ENCODE measurements at places on chromosomes 12 and 14.

- peak; percentile 9 for DNase-seq
Observed at GRCh38 chr12:64998371-64999147, 122.5 kb downstream of the WIF1 start.

DNA sequence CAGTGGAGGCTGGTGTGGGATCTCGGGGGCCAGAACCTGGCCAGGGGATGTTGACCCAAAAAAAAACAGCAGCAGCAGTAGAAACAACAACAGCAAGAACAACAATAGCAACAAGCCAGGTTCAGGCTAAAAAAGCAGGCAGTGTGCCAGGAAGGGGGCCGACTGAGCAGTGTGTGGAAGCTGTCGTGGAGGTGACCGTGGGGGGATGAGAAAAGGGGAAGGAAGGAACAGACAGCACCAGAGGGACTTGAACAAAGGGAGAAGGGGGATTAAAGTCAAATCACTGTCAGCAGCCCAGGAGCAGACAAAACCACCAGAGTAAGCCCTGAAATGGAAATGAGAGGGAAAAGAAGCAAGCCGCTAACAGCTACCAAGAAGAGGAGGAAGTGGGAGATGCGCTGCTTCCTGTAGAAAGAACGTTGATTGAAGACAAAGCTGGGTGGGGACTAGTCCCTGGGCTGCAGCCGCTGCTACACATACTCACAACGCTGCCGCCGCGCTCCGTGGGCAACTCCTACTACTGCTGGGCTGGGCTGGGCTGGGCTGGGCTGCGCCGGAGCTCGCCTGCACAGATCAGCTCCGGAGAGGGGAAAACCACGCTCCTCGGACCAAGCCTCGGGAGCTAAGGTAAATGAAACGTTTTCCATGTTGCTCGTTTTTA, at the start of gene GNG2:
TSS of gene GNG2 (plus strand) at position 449 of the 661 bp plus-strand sequence. CDS start 90,067 bp downstream, outside the sequence.
- peak; percentile 62 for DNase-seq

- no peak for DNase-seq
Observed at GRCh38 chr14:90500665-90501370, 104.0 kb downstream of the CALM1 start.

DNA sequence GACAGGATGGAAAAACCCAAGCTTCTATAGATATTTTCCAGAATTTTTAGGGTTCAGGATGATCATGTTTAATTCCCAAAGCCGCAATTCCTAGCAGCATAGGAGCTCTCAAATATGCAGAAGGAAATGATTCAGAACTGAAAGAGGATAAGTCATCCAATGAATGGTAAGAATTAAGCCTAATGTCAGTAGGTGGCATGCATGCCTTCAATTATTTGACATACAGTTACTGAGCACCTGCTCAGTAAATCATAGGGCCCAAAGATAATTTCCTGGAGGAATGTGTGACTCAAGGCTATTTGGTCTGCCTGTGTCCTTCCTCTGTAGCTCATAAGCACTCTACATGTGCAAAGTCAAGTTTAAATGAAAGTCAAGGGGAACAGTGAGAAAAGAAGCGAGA, 116.8 kb upstream of the SLC38A4 start:
- no peak for DNase-seq

DNA sequence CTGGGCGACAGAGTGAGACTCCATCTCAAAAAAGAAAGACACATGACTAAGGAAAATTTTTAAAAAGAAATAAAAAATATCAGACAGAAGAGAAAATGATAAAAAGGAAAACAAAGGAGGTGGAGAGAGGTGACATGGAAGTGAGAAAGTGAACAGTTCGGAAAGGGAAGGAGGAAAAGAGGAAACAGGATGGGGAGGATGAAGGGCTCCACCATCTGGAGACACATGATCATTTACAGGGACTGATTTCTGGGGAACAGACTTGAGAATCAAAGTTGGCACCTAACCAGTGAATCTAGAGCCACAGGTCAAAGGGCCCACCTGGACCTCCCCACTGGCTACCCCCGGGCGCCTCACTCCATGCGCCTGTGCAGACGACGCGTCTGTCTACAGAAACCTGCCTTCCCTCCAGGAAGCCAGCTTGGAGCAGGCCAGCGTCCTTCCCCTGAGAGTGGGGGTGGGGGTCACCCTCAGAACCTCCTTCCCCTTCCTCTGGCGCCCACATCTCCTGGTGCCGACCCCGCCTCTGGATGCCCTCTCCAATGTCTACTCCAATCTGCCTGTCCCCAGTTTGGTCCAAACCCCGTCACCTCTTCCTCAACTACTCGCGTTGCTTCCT, 60.5 kb downstream of the AMN start:
- DNase-seq, result no peak

GRCh38 chr14:89889626-89890025, 64.9 kb downstream of the EFCAB11 start:
- no peak for DNase-seq

- no peak for DNase-seq
Observed at GRCh38 chr14:59187802-59188460, 536 bp upstream of the DAAM1 start.

GRCh38 chr14:34324363-34324795, 137.7 kb downstream of the SPTSSA start:
- DNase-seq, result no peak

DNA sequence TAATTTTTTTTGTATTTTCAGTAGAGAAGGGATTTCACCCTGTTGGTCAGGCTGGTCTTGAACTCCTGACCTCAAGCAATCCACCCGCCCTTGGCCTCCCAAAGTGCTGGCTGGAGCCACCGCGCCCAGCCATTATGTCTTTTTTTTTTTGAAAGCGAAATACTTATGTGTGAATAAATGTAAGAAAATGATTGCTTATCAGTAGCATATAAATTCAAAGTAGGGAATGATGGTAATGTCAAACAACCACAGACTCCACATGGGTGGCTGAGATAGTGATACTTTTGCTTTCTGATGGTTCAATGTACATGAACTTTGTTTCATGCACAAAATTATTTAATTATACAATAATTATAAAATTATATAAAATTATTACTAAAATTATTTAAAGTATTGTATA, 75.8 kb downstream of the PAPLN start:
- DNase-seq, result no peak

- no peak for DNase-seq
Observed at GRCh38 chr14:28373721-28374120, 392.9 kb upstream of the FOXG1 start.

DNA sequence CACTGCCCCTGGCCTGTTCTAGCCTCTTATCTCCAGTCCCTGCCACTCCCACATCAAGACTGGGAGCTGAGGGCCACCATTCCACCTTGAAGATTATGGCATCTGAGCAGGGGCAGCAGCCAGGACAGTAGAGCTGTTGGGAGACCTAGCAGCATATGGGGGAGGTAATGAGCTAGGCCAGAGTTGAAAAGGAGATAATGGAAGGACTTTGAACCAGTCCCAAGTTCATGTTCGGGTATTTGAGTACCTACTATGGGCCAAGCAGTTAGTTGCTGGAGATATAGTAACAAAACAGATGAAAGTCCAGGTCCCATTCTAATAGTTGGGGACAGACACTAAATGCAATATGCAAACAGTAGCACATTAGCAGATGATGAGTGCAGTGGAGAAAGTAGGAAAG, 151.5 kb downstream of the PLXNC1 start:
- DNase-seq, result no peak

- DNase-seq, result no peak
Observed at GRCh38 chr14:41558490-41558889, 48.2 kb upstream of the LRFN5 start.

DNA sequence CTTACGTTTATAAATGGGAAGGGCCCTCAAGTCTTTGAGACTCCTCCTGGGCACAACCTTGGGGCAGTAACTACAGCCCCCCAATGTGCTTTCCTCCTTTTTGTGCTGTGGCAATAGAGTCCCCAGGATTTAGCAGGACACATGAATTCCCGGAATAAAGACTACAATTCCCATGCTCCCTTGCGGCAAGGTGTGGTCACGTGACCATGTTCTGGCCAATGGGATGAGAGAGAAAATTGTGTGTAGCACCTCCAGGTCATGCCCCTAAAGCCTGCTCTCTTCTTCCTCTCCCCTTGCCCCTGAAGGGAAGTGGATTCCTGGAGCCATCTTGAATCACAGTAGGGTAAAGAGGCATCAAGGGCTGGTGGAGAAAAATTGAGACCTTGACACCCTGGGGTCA, 295.1 kb upstream of the SFSWAP start:
- no peak for DNase-seq

DNA sequence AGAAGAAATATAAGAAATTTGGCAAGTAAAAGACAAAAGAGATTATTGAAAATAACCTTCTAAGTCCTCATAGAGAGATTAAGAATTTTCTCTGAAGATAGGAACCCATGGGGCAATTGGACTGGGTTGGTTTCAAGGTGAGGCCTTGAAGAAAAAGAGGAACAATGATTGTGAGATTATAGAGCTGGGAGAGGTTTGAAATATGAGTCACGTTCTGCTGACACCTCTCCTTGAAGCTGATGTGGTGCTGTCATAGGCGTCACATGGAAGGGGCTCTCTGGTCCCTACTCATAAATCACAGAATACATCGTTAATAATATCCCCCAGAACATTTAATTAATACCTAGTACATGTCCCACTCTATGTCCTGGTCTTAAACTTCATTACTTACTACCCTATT, 227.6 kb upstream of the PDE3A start:
- no peak for DNase-seq

- DNase-seq, result no peak
Observed at GRCh38 chr14:35806006-35806907, 2.8 kb downstream of the RALGAPA1 start.

DNA sequence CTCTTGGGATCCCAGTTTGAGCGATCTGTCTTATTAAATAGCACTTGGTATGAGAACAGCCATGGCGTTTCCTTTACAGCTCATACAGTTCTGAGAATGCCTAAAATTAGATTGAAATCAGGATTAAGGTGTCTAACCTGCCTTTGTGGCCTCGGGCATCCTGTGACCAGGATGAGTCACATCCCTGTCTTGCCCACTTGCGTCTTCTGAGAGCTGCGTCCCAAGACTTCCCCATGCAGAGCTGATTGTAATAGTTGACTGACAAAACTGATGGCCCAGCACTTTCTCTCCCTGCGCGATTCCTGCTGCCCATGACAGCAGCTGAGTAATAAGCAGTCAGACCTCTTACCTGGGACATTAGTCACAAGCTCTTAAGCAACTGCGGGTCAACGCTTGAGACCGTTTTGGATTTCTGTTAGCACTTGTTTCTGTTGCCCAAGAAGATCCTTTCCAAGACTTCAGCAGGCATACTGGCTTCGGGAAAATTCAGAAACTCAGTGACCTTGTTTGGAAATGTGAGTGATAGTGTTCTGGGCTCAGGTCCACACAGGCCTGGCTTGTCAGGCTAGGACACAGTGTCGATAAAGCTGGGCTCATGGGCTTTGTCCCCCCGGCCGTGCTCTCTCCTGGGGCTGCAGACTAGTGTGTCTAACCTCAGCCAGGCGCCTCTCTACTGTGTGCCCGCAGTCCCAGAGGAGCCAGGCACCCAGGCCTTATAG, 169.9 kb upstream of the HIF1A start:
- no peak for DNase-seq

GRCh38 chr12:64603183-64603841, 7.0 kb upstream of the RASSF3 start:
- no peak for DNase-seq

DNA sequence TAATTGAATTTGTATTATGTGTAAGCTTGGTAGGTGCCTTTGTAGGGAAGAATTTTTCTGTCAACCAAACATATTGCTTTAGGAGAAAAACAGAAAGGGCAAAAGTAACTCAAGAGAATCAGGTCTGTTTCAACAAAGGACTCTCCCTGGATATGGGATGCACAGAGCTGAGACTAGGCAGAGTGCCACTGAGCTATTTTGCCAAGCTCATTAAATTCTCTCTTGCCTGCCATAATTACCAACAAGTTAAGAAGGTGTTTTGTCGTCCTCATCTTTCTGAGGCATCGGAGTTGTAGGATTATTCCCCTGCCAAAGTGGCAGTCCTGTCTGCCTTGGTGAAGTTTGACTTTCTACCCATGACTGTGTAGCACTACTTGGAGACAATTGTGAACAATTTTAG, 438.9 kb upstream of the SEL1L start:
- no peak for DNase-seq

- DNase-seq, result no peak
Observed at GRCh38 chr12:84658877-84659276, 253.7 kb downstream of the SLC6A15 start.

DNA sequence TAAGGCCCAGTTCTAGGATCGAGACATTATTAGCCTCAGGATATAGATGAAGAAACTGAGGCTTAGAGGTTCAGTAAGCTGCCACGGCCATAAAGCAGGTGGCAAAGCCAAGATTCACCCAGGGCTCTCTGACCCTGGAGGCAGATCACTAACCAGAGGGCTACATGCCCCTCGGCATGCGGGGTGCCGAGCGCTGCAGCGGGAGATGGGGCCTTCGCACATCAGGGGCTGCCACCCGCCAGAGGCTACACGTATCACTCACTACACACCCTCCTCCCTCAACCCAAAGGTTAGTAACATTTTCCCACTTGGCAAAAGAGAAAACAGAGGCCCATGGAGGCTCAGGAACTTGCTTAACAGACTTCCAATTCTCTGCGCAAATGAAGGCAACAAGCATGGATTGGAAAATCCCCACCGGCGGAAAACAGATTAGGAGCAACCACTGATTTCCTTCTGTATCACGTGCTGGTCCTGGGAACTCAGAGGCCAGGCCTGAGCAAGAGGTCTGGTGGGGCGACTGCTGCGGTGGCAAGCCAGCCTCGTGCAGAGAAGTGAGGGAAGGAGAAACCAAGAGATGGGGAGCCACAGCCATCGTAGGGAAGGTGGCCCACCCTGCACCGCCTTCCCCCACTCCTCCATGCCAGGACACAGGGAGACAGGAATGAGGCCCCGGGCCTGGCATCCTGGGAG, 6.0 kb downstream of the CCDC85C start:
- DNase-seq, result no peak

GRCh38 chr12:72365151-72365550, 93.0 kb downstream of the TRHDE start:
- DNase-seq, result no peak

- DNase-seq, result no peak
Observed at GRCh38 chr12:12717586-12718380, 615 bp downstream of the CDKN1B start.

- no peak for DNase-seq
Observed at GRCh38 chr12:105574056-105574715, 243.7 kb downstream of the C12orf75 start.

GRCh38 chr12:98224584-98225221, 290.7 kb upstream of the TMPO start:
- DNase-seq, result no peak

- DNase-seq, result no peak
Observed at GRCh38 chr12:34186492-34186891, 164.2 kb downstream of the ALG10 start.

- no peak for DNase-seq
Observed at GRCh38 chr12:81000831-81001230, 63.1 kb upstream of the LIN7A start.

GRCh38 chr12:85759091-85759490, 77.1 kb downstream of the RASSF9 start:
- DNase-seq, result no peak
